ENCODE measurements at places on chromosomes 4 and X. TPM values are rescaled to one million over a fixed set of nuclear protein-coding genes. Genes with fewer than 3 reads are reported as not detected.

Gene IL21
- not detected for total RNA-seq

Gene SPANXN3
- not detected for total RNA-seq

Gene SPANXA2
- total RNA-seq = not detected

Gene NR3C2
- 0.12 TPM for total RNA-seq

Gene BEND2
- not detected for total RNA-seq

Gene ANXA3
- 117 TPM for total RNA-seq

Gene STEEP1
- total RNA-seq = 53.3 TPM

Gene FRAS1
- total RNA-seq = 1.7 TPM

Gene RBM46
- not detected for total RNA-seq

Gene RPA4
- 0.67 TPM for total RNA-seq

Gene FGF16
- not detected for total RNA-seq

Gene SMIM31
- 0.10 TPM for total RNA-seq

Gene MAGEE1
- 1.4 TPM for total RNA-seq

Gene CXCL9
- not detected for total RNA-seq

Gene GAGE13
- not detected for total RNA-seq

Gene DMP1
- 0.02 TPM for total RNA-seq

Gene PRR27
- total RNA-seq = not detected

Gene SAGE1
- not detected for total RNA-seq

Gene OTC
- not detected for total RNA-seq

Gene SH3TC1
- 2.9 TPM for total RNA-seq
